Small intestine (tissue), 16 donors: ENCODE measurements at places on chromosomes 13 and 19. TPM values are rescaled to one million over a fixed set of nuclear protein-coding genes. Genes with fewer than 3 reads are reported as not detected.

GRCh38 chr13:98508280-98508679 is 68.6 kb downstream of the STK24 start:
- no peak for DNase-seq

DNA sequence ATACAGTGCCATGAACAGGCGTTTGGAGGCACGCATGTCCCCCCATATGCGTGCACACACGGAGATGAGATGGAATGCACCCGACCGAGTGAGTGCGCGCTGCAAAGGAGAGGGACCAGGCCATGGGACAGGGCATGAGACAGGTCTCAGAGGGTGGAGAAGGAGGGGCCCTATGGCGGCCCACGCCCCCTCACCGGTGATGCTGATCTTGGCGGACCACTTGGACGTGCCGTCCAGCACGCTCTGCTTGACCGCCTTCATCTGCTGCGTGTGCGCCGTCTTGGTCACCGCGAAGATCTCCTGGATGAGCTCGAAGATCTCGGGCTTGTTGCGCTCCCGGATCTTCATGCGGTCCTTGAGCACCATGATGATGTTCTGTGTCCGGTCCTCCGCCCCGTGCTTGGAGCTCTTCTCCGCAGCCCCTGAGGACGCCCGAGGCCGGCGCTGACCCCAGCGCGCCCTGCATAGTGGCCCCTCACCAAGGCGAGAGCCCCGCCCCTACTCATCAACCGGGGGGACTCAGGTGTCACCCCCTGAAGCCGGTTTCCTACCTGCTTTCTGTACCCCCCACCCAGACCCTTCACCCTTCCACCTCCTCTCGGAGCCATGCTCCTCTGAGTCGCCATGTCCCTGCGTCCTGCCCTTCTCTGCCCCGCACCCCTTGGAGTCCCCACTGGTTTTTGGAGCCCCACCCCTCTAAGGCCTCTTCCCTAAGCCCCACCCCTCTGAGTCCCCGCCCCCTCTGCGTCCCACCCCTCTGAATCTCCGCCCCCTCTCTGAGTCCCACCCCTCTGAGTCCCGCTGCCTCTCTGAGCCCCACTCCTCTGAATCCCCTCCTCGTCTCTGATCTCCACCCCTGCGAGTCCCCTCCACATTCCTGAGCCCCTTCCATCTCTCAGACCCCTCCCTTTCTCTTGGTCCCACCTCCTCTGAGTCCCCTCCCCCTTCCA is 40.8 kb downstream of the UNC13A start:
- no peak for DNase-seq

GRCh38 chr13:19567820-19568534 is 6.6 kb upstream of the TPTE2 start:
- DNase-seq: no peak

- peak; percentile 43 for DNase-seq
These were observed 8.7 kb upstream of the PLAUR start for GRCh38 chr19:43678512-43679261.

DNA sequence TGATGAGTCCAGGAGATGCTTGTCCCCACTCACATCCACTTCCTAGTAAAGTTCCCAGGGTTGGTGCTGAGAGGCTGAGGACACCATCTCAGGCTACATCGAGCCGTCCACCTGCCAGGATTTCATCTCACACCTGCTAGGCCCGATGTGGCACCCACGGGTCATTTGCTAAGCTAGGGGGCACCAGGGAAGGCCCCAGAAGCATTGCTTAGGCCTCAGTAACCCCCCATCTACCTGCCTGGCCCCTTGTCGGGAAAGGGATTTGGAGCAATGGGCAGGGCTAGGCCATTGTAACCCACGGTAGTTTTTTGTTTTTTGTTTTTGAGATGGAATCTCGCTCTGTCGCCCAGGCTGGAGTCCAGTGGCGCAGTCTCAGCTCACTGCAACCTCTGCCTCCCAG is 51.8 kb downstream of the F2RL3 start:
- DNase-seq: no peak

- DNase-seq: peak; percentile 55
These were observed 16.1 kb downstream of the CEACAM6 start for GRCh38 chr19:41771410-41771809.

DNA sequence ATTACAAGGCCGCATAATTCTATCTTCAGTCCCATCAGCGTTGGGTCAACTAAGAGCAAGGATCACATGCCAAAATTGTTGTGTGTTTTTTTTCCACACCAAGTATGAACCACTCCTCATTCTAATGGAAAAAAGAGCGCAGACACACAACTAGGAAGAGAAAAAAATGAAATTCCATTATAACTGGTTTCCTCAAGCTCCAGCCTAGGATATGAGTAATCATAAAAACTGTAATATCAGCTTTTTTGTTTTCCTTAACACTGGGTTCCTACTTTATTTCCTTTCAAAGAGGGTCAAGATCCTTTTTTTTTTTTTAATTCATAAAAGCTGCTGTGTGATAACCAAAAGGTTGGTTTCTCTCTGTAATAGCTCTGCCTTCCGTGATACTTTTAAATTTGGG is 19.4 kb downstream of the TSHZ3 start:
- no peak for DNase-seq

DNA sequence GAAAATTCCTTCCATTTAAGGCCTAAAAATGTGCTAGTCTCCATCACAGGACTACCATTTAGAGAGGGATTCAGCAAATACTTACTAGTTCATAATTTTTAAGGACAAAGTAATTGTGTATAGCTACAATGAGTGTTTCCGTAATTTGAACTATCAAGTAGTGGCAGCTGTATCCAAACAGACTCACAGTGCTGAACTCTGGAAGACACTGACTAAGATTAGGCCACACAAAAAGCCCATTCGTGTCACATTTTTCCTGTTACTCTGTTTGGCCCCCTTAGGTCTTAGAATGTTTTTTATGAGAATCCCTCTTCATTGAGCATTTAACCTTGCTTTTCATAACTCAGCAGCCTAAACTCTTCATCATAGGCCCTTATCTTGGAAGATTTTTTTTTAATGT is 731.2 kb upstream of the PCDH9 start:
- no peak for DNase-seq

Gene FGF22
- 0.12 TPM for polyA plus RNA-seq

Gene JOSD2
- 62.5 TPM for polyA plus RNA-seq
